ENCODE measurements at places on chromosomes 16 and 17. TPM values are rescaled to one million over a fixed set of nuclear protein-coding genes. Genes with fewer than 3 reads are reported as not detected.

The AXIN2 gene
- total RNA-seq: not detected

The ARL16 gene
- total RNA-seq: 25.8 TPM

The CNTNAP4 gene
- not detected for total RNA-seq

The VMO1 gene
- total RNA-seq: not detected

The ENPP7 gene
- not detected for total RNA-seq

The RPS6KB1 gene
- 39.0 TPM for total RNA-seq

The RPH3AL gene
- 11.3 TPM for total RNA-seq

The COG8 gene
- total RNA-seq: 18.7 TPM

The CD19 gene
- total RNA-seq: not detected

The HS3ST3A1 gene
- total RNA-seq: 0.53 TPM

The CALB2 gene
- 2.2 TPM for total RNA-seq

The TBC1D3H gene
- not detected for total RNA-seq
